ENCODE measurements at places on chromosomes 2 and 18.
A peak's percentile ranks its signal among the peaks of the same experiment; 100 is the strongest.

DNA sequence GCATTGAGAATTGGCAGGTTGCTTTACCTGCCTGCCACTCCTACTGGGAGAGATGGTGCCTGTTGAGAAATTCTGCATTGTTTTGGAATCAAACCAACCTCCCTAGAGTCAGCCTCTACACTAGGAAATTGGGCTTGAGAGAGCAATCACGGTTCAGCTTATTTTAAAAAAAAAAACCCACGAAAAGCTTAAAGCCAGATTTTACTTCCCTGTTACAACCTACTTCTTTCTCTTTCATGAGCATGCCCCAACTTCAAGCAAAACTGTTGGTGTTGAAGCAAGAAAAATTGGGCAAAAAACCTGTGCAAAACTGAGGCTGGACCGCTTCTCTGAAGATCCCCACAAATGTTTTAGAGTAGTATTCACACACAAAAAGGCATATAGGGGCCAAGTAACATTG is 134.6 kb upstream of the ZEB2 start:
- peak; percentile 24 for DNase-seq

DNA sequence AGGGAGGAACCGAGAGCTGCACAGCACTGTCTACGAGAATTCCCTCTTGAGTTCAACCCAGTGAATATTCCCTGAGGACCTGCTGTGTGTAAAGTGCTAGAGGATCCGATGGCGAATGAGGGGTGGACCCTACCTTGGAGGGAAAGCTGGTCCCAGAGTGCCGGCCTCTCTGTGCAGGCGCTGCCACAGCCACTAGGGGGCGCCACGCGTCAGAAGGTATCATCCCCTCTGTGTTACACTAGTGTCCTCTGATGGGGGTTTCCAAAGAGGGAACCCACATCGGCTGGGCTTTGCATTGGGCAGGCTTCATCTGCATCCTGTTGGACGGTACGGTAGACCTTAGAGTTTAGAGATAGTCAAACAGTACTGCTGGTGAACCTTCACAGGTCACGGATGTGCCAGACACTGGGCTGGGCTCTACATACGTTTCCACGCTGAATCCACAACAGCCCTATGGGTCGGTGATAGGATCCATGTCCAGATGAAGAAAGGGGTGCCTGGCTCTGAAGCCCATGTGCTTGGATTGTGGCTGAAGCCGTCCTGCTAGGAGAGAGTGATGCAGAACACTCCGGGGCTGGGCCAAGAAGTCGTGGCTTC is 39.0 kb downstream of the COA5 start:
- DNase-seq: peak; percentile 16

DNA sequence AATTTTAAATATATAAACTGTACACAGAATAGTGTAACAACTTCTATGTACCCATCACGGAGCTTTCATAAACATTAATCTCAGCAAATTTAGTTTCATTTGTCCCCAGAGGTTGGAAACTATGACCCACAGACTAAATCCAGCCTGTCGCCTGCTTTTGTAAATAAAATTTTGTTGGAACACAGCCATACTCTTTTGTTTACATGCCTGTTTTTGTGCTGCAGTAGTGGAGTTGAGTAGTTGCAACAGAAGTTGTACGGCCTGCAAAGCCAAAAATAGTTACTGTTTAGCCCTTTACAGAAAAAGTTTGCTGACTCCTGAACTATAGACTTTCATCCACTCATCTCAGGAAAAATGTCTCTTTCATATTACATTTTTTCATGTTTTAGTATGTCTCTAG is 39.8 kb downstream of the RBM45 start:
- DNase-seq: peak; percentile 31

DNA sequence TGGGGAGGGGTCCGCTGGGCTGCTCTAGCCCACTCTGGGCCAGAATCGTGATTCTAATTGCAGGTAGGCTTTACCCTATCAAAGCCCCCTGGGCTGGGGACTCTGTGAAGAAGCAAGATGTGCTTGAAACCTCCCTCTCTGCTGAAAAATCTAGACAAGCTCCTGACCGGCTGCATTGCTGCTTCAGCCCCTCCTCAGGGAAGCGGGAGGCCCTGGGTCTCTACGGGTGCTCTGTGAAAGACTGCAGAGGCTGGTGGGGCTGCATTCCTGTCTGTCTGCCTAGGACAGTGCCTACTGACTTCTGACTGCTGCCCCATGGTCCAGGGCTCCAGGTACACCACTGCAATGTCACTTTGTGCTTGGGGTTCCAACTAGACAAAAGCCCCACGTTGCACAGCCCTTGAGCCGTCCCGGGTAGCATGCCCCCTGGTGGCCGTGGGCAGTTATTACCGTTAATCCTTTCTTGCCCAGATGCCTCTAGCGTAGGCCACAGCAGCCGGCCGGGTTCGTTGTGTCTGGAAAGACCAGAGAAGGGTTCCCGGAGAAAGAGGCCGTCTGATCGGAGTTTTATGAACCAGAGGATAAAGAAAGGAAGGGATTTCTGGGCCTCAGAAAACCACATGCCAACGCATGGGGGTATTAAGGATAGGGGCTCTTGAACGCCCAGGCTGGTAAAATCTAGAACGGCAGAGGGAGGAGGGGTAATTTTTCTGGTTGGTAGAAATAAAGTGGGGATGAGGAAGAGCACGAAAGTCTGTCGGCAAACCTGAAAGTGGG is 15.9 kb upstream of the C1QL2 start:
- DNase-seq: peak; percentile 13

DNA sequence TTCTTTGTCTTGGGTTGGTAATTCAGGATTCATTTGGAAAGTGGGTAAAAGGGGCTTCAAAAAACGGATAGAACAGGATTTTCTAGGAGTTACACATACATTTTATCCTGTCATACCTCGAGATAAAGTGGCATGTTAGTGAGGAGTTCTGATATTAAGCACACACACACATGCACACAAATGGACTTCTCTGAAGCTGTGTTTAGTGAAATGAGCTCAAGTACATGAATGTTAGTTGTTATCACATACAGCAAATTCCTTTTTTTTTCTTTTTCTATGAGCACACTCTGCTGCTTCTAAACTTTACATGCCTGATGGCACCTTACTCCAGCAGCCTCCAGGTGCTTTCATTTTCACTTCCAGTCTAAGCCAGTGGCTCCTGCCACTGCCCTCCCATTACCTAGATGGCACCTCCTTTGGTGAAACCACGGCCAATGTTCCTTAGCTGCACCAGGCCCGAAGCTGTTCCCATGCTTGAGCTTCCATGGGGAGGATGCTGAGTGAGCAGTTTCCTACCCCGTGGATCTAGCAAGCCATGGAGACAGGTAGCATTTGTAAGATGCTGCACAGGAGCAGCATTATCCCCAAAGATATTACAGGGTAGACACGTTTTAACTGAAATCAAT is 49.7 kb downstream of the STAT1 start:
- DNase-seq: no peak

GRCh38 chr2:20692081-20692480 is 25.1 kb downstream of the GDF7 start:
- DNase-seq: no peak

GRCh38 chr2:1709946-1710560 is 34.3 kb downstream of the PXDN start:
- DNase-seq: no peak

DNA sequence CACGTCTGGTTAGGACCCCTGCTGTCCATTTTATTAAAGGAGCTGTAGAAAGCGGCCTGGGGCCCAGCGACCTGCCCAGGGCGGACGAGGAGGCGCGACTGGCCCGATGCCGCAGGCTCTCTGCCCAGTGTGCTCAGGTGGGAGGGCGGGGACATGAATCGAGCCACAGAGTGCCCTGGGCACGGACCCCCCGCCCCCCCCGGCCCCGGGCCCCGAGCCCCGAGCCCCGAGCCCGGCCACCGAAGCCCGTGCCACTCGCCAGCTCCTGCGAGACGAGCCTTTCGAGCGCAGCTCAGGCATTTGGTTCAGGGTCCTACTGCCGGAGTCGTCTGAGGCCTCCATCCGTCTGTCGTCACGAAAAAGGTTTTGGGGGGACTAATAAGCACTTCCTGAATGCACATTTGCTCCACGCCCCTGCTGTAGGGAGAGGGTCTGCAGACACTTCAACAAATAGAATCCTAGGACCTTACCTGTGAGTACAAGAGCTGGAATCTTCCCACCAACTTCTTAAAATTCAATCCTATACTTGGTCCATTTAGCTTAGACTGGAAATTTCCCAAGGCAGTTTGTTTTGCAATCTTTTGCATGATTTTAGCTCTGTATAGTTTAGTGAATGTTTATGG is 602 bp upstream of the ADAM17 start:
- no peak for DNase-seq

DNA sequence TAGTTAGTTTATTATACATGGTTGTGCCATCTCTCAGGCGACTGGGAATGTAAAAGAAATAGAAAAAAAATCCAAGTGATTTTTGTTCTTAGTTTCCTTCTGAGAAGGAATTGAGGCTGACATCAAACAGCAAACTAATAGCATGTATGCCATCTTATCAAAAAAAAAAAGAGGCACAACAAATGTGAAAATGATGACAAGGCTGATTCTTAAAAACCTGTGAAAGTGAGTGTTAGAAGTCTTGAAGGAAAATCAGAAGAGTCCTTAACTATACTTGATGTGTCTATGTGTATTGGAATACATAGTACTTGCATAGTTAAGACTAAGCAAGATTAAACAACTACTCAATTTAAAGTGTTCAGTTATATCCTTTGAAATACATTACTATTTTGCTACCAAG is 161.0 kb downstream of the CCDC85A start:
- no peak for DNase-seq

DNA sequence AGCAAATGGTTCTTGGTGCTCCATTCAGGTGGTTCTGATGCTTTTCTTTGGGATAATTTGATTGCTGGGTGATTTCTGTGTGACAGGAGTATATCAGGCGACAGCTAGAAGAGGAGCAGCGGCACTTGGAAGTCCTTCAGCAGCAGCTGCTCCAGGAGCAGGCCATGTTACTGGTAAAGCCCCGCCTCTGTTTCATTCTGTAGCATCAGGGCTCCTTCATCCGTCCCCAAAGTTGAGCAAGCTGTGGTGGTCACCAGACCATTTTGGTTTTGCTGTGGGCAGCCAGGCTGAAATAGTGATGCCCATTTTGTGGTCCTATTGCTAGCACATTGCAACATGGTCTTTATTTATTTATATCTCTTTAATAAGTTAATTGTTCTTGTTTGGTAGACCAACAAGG is 132.8 kb upstream of the IL1R2 start:
- no peak for DNase-seq

- DNase-seq: no peak
Measured at GRCh38 chr2:85314884-85315242, 12.9 kb downstream of the TGOLN2 start.

DNA sequence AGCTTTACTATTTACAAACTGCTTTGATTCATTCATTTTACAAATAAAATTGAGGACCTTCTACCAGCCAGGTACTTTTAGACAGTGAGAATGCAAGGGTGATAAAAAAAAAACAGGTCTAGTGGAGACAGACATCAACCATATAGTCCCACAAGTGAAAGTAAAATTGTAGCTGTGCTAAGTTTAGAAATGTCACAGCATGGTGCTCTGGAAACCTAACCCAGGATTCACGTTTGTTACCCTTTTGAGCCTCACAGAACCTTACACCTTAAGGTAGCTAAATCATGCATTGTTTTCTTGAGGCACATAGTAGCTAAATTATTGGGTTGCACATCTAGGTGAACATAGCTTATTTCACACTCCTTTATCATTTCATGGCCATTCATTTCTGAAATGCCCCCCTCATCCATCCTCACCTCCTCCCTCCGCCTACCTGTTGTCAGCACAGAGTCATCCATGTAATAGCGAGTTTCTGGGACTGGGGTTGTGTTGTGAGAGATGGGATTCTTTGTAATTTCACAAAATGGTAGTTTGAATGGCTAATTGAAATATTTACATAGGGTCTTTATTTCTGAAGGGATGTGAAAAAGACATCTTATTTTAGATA is 7.1 kb downstream of the MTA3 start:
- DNase-seq: no peak

DNA sequence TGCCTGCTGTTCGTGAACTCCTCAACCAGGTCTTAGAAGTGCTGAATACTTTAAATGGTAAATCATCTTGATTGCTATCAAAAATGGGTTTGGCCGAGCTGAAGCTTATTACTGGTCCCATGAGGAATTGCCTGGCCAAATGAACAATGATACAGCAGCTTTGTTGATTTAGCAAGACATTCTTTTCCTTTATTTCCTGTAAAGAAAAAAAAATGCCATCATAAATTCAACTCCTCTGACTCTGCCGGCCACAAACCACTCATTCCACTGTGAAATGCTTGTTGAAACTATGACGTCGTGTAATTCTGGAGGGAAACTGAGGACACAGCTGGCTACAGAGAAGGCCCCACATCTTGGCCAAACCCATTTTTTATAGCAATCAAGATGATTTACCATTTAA is 74.2 kb upstream of the ID2 start:
- DNase-seq: no peak

DNA sequence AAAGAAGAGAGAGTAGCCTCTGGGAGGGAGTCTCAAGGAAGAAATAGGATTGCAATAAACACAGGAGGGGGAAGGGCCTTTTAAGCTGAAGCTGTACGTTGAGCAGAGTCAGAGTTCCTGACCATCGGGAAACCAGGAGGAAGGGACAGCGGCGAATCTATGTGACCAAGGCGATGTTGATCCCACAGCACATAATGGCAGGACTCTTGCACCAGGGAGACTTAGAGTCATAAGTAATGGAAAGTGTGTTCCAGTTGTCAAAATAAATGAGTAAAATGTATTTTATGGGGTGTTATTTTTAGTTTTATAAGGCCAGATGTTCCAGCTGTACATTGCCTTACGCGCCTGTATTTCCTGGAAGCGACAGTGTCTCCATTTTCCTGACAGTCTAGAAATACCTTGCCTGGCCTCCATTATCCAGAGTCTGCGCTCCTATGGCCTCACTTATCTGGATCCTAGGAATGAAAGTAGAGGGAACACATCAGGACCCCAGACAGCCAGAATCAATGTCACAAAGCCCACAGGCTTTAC is 152.8 kb upstream of the COPS8 start:
- no peak for DNase-seq

- DNase-seq: peak; percentile 95
Measured at GRCh38 chr2:20381457-20381856, 30.8 kb upstream of the PUM2 start.

- DNase-seq: no peak
Measured at GRCh38 chr2:36058076-36058475, 297.5 kb upstream of the CRIM1 start.

DNA sequence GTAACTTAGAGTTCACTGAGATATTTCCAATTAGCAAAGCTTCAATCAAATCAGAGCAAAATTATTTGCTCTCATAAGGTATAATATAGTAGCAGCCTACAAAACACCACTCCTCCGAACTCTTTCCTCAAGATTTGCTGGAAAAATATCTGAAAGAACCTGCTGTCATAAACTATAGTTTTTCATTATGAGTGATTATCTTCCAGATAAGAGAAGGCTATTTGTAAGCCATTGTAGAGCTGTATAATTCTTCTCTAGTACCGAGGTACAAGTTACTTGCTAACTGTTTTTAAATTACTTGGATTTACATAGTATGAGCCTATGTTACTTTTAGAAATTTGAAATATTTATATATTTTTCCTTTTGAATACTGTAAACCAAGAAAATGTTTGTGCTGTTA is 2.1 kb downstream of the NDC80 start:
- DNase-seq: no peak

- DNase-seq: no peak
Measured at GRCh38 chr18:33699372-33699771, 121.4 kb downstream of the ASXL3 start.

Measured in COR-L47 (cell line).